Stimulated activated CD8-positive, alpha-beta memory T cell treated with anti-CD3 and anti-CD28 coated beads, Interleukin-4, amount 100 ng/mL, for 1 hour (primary cell): ENCODE measurements at places on chromosomes 3 and 15.

DNA sequence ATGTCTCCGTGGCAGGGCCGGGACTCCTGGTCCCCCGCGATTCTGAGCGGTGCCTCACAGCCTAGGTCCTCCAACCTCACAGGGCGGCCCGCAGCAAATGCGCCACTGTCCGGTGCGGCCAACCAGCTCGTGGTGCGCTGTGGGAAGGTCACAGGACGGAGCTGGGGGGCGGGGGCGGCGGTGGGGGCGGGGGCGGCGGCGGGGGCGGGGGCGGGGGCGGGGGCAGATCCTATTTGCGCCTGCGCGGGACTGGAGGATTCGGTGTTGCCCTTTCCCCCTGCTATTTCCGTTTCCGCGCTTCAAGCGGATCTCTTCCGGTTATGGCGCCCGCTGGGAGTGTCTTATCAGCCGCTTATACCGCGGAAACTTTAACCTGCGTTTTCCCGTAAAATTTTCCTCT is 106.7 kb upstream of the SNRPN start:
- no peak for DNase-seq

DNA sequence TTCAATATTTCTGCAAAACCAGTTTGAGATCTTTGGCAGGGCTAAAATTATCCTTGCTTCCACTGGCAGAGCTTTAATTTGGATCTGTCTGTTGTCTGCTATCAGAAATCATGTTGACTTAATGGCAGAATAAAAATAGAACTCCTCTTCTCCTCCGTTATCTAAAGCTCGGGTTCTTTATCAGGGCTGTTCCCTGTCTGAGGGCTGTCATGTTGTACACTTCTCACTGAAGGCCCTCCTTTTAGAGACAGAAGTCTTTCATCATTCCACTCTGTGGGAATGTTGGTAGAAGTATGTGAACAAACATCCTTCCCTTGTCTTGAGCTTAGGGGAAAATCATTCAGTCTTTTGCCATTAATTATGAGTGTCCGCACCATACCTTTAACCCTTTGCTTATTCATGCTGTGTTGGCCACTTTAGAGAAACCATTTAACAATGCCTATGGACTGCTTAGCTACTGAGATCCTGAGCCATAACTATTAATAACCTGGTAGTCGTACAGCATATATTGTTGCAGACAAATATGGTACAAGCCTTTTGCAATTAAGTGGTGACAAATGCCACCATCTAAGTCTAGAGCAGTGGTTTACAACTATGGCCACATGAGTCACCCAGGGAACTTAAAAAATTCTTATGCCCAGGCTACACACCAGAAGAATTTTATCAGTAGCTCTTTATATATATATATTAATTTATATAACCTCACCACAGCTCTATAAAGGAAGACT is 226.0 kb upstream of the TPM1 start:
- DNase-seq = no peak

DNA sequence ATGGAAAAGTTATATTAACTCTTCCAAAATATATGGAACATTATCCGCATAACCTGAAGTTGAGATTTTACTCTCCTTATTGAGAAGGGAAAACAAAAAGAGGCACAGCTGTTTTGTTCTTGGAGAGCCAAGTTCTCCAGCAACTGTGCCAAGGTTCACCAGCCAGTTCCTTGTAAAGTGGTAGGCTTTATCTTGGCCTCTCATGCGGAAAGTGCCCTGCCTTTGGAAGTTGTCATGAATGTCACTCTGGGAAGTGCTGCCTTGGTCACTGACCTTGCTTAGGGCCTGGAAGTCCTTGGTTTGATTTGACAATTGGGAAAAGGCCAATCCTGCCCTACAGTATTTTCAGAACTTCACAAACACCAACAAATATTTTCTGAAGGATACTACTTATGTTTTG is 44.2 kb upstream of the THRB start:
- no peak for DNase-seq

GRCh38 chr3:4674216-4674615 is 181.1 kb downstream of the ITPR1 start:
- no peak for DNase-seq

DNA sequence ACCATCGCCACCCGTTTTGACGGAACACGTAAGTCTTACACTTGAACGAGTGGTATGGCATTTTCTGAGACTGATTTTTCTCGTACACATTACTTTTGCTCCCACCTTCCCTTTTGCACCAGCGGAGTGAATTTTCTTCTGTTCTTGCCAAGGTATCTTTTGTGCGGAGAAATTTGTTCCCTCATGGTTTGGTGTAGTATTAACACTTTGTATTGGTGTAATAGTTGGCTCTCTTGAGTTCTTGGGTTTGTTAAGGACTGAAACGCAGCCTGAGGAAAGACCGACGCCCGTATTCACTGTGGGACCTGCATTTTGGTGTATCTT is 420 bp downstream of the KCNH8 start:
- no peak for DNase-seq

DNA sequence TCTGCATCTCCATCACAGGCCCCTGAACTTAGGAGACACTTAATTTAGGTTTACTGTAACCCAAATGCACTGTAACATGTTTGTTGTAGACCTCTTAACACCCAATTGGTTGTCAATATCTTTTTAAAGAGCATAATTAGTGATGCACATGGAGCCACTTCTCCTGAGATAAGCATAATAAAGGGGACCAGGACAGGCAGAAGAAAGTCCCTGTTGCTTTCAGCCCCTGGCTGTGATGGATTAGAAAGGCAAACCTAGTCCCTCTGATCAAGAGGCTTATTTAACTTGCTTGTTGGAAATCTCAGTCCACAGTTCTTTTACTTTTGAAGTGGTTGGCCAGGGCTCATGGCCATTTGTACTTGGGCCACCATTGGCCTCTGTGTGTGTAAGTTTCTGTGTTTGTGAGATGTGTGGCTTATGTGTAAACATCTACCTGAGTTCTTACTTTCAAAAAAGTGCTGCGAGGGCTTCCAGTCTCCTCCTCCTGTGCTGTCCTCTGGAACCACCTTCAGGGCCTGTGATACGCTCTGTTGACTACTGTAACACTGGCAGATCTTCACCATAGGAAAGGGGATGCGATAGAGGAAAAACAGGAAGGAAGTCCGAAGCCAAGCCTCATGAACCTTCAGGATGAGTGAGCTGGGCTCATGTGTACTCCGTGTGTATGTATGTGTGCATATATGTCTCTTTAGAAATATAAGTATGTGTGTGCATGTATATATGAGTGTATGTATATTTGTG is 136.2 kb downstream of the EPHB1 start:
- DNase-seq = no peak

DNA sequence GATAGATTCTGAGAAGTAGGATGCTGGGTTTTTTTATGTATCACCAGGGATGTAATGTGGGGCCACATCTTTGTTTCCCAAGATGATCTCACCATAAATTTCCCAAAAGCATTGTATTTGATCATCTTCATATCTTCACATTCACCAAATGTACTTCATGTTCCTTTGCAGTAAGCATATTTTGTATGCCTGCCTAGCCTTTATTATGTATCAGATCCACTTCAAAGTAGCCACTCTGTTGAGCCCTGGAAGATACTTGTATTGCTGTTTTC is 14.2 kb upstream of the GATM start:
- no peak for DNase-seq

DNA sequence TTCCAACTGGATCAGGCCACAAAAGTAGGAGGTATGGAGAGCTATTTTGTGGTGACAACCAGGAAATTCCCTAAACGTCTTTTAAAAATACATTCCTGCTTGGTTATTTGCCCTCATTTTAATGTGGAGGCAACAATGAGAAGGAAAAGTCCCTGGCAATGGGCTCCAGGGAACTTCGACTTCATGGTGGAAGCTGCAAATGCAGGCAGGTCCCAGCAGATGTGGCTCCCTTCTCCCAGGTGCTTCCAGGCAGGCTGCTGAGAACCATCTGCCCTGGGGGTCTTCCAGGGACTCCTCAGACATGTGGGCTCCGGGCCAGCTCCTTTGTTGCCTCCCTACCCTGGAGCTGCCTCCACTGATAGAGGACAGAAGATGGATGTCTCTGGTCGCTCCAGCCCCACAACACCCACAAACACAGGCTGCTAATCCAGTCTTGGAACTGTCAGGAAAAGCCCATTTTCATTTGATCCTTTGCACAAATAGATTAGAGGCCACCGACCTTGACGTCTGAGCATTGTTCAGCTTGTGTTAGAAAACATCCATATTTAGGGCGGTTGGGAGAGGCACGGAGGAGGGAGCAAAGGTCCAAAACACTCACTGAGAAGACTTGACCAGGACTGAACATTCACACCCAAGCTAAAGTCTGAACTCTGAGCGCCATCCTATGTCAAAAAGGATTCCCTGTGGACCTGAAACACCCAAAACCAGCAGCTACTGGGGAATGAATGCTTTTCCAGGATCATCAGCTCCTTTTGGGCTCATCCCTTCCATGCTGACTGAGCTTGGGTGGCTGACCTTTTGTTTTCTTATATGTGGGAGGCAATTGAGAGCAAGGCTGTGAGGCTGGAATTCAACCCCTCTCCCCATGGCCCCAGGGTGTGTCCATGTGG is 30.2 kb upstream of the SLCO2A1 start:
- DNase-seq = no peak

DNA sequence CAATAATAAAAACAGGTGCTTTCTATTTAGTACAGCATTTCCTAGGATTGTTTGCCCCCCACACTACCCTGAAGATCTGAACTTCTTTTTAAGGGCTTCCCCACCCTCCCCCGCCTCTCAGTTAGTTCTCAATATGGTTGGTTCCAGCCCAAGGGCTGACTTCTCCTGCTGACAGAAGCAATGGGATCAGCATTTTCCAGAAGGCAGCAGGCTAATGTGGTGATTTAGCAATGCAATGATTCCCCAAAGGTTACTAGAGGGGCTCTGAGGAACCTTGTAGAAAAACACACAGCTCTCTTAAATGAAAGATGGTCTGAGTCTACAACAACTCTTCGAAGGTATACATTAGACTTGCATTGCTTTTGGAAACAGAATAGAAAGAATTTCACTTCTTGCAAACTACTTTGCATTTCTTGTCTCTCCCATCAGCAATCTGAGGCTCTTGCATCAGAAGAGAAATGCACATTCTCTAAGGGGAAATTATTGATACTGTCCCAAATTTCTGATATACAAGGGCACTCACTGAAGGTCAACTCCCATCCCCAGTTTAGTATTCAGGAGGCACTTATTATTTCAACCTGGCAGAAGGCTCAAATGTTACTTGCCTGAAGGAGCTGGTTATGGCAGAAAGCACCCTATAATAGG is 30.3 kb downstream of the FGF12 start:
- no peak for DNase-seq

GRCh38 chr3:56952061-56952460 is 108.4 kb upstream of the SPATA12 start:
- DNase-seq = no peak

DNA sequence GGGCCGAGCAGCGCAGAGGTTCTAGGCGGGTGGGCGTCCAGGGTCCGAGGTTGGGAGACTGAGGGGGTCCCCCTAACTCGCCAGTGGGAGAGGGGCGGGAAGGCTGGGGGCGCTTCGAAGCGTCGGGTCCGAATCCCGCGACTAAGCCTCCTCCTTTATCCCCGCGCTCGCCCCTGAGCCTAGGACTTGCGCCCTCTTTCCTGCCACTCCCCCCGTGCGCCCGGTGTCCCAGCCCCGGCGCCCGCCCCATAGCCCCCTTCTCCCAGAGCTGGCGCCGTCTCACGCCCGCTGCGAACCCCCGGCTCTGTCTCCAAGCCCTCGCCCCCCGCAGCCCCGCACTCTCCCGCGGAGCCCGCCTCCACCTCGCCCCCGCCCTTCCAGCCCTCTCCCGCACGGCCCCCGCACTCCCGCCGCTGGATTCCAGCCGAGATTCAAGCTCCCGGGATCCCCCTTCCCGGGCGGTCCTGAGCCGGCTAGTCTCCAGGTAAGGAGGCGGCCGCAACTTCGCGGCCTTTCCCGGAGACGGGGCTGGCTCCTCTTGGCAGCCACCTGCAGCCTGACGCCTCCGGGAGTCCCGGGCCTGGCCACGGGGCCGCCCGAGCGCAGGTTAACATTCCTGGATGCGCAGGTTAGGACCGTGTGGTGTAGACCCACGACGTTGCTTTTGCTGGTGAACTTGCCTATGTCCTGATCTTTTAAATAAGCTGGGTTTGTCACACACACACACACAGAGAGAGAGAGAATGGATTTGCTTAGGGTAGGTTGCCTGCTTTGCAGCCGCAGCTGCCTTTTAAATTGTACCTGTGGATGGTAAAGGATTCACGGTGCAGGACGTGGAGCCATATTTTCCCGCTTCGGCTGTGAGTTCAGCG is 563 bp downstream of the PXYLP1 start:
- DNase-seq = no peak

GRCh38 chr3:143820466-143821221 is 27.6 kb downstream of the SLC9A9 start:
- DNase-seq = no peak

- no peak for DNase-seq
Measured at GRCh38 chr3:168545591-168545990, 449.9 kb upstream of the GOLIM4 start.

DNA sequence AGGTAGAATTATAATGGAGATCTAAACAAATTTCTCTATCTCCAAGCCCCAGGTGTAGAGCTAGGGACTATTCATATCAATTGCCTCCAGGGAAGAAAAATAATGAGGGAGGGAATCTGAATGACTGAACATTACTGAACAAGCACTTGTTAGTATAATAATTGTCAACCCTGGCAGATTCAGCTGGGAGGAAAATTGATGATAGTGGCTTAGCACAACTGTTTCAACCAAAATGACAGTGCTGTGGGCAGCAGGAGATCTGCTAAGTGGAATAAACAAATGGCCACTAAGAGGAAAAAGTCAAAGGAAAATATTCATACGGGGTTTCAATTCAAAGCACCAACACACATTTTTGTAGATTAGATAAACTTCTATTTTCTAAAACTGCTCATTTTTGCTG is 294.9 kb upstream of the ZNF385D start:
- no peak for DNase-seq
